ENCODE measurements at places on chromosomes 6 and 20.

DNA sequence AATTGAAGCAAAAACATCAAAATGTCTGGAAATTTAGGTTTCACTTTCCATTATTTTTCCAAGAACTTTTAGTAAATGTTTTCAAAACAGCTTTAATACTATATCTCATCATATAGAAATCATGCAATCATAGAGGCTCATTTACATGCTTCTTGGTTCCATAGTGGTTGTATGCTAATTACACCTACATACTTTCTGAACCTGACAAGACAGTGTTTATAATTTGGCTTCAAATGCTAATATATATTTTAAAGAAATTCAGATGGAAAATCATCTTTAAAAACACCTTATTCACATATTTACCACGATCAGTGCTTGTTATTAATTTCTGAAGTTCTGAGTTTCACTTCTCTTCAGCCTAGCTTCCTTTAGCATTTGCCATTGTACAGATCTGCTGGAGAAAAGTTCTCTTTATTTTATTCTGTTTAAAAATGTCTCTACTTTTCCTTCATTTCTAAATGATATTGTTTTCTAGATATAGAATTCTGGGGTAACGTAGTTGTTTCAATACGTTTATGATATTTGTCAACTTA lies 89.9 kb downstream of the PLCB1 start:
- no peak for DNase-seq

GRCh38 chr6:117564681-117565080 lies 37.6 kb downstream of the GOPC start:
- DNase-seq: no peak

DNA sequence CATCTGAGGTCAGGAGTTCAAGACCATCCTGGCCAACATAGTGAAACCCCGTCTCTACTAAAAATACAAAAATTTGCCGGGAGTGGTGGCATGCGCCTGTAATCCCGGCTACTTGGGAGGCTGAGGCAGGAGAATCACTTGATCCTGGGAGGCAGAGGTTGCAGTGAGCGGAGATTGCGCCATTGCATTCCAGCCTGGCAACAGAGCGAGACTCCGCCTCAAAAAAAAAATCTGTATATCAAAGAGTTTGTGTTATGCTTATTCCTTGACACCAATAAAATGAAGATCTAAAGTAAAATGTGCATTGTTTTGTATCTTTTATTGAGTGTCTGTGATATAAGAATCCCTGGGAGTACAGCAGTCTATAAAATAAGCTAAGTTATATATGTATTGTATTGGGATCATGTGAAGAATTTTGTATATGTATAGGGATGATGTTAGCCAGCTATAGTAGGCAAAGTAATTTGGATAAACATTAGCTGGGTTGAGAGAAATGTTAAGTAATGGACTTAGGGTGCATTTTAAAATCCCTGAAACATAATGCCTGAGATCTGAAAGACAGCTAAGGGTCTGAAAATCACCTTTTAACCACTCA lies 10.9 kb downstream of the TBP start:
- DNase-seq: no peak

- DNase-seq: peak; percentile 76
Observed at GRCh38 chr6:134111062-134111677, 58.7 kb upstream of the SLC2A12 start.

DNA sequence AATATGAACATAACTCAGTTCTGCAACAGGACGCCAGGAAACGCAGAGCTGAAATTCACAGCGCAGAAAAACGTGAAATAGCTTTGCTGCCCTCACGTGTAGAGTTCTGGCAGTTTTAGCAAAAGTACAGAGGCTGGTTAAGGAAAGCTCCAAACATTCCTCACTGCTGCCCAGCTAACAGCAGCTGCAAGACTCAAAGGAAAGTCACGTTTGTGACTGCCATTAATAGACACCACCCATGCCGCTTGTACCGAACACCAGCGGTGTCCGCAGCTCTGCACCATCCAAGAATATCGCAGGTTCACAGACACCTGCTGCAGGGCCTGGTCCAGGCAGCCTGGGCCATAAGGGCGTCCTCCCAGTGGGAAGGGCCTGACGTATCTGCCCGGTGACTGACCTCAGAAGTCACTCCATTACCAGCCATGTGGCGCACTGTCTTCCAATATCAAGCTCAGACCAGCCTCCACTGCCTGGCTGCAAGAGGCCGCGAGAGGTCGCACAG lies 61.4 kb downstream of the WDR27 start:
- peak; percentile 75 for DNase-seq

DNA sequence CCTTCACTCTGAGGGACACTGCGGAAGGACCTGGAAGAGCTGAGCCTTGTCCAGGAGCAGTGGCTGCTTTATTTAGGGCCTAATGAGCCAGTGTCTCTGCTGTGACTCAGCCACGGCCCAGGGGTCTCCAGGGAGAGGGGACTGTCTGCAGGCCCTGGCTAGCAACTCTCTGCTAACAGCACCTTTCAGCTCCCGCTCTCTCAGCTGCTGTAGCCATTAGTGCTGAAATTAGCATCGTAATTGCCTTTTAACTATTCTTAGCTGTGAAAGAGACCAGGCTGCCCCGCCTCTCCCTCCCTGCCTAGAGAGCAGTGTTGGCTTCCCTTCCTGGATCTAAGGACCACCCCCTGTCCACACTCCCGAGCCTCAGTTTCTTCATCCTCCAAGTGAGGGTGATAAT lies 53.1 kb upstream of the SLC32A1 start:
- no peak for DNase-seq

DNA sequence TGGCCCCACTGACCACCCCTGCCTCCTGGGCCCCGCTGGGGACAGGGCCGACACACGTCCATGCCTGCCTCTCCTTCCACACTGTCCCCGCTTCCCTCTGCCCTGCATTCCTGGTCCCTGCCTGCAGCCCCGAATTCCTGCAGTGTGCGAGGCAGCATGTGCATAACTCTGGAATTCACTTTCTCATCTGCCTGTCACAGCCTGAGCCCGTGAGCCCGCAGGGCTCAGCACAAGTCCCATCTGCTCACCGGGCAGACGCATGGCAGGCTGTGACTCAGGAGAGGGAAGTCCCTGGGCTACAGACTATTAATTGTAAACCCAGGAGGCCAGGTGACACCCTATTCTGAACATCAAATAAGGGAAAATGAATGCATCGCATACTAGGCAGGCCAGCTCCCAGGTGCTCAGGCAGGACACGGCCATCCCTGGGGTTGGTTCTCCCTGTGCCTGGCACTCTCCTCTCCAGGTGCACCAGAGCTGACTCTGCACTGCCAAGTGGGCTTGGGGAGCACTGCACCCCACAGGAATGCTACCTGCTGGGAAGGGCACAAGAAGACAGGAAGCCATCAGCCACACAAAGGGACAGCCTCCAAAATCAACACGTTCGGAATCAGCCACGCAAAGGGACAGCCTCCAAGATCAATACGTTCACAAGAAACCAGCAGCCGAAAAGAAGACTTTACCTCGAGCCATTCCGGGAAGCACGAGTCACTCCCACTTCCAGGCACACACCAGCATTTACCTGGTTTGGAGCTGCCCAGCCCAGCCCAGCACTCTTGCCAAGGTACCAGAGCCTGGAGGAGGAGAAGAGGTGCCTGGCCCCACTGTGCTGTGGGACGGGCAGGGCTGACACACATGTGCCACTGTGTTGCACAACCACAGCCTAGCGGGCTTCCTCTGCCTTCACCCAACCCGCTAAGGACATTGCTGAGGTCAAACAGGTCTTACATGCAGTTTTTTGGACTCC lies 65.9 kb downstream of the DLL1 start:
- DNase-seq: no peak

- no peak for DNase-seq
Observed at GRCh38 chr6:88919032-88919431, 44.4 kb downstream of the RNGTT start.

GRCh38 chr6:148927586-148927985 lies 180.8 kb downstream of the UST start:
- DNase-seq: no peak

DNA sequence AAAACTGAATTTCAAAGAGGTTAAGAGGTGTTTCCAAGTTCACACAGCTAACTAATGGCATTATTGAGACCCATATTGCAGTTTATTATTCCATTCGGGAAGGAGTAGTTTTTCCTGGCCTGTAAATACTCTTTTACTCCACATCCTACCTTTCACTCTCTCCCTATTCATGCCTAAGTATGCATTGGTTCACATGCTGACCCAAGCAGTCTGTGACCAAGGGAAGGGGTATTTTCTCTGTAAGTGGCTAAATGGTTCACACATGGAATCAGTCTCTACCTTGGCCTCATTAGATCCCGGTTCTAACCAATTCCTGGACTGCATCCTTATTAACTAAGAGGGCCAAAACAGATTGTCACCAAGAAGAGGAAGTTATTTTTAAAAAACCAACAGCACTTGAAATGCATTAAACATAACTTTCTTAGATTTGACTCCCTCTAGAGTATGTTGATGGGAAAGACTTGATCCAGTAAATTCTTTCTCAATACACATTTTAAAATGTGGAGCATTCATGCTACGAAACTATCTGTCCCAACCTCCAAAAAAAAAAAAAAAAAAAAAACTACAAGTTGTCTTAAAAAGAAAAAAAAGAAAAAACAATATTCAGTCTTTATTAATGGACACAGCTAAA lies 17.8 kb upstream of the RSPO3 start:
- DNase-seq: peak; percentile 41

- DNase-seq: no peak
Observed at GRCh38 chr6:105835373-105835772, 250.8 kb upstream of the PRDM1 start.

DNA sequence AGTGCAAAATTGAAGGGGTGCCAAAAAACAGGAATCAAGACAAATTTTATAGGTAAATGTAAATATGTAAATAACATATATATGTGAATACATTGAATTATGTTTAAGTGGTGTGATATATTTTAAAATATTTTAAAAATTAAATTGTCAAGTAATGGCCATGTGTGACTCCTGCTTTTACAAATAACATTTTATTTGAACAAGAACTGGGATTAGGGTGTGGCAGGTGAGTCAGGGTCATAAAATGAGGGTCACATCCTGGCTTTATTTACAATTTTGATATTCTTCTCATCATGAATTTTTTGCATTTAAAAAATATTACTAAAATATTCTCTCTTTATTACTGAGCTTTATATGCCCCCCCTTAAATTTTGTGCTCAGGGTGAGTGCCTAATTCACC lies 601.1 kb upstream of the MAN1A1 start:
- no peak for DNase-seq

DNA sequence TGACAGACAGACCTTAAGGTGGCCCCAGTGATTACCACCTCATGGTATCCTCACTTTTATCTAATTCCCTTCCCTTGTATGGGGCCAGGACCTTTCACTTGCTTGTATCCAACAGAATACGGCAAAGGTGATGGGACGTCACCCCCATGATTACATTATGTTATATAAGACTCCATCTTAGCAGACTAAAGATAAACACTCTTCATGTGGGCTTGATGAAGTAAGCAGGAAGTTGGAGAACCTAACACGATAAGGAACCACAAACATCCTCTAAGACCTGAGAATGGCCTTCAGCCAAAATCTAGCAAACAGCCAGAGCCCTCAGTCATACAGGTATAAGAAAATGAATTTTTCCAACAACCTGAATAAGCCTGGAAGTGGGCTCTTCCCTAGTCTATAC lies 8.0 kb downstream of the SLC17A3 start:
- DNase-seq: no peak

DNA sequence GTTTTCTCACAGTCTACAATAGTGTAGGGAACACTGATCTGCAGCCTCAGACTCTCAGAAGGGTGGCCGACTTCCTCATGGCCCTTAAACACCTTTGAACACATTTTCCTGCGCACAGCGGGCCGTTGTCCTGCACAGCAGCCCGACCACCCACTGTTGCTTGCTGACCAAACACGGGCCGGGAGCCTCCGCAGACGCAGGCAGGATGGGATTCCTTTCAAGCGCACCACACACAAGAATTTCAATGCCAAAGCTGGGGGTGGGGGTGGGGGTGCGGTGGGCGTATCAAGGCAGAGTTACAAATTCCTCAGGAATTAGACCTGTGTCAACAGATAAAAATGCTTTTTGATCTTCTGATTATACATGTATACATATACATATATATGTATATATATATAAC lies 74.5 kb downstream of the HUS1B start:
- DNase-seq: no peak

- no peak for DNase-seq
Observed at GRCh38 chr6:100906325-100906724, 25.2 kb upstream of the ASCC3 start.

GRCh38 chr20:46375771-46376170 lies 30.6 kb downstream of the ELMO2 start:
- DNase-seq: peak; percentile 48

GRCh38 chr20:15364781-15365180 lies 1027.4 kb upstream of the FLRT3 start:
- no peak for DNase-seq

DNA sequence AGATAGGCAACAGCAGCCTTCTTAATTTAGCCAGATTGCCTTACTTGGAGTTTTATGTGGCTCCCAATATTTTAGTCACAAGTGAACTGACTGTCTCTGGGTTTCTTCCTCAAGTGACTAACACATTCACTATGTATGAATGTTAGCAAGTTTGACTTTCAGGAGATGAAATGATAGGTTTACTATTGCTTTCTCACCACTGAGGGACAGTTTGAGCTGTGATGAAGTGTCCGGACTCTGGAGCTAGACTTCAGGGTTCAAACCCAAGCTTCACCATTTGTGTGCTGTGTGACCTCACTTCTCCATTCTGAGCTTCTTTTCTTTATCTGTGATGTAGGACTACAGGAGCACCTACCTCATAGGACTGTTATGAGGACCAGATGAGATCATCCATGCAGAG lies 8.2 kb downstream of the DHX35 start:
- peak; percentile 68 for DNase-seq

GRCh38 chr6:6886886-6887285 lies 220.9 kb upstream of the RREB1 start:
- no peak for DNase-seq

GRCh38 chr6:81054036-81054435 lies 698.4 kb downstream of the TENT5A start:
- DNase-seq: peak; percentile 5

GRCh38 chr20:15302075-15302474 lies 964.7 kb upstream of the FLRT3 start:
- no peak for DNase-seq

- DNase-seq: no peak
Observed at GRCh38 chr6:134732763-134733162, 217.1 kb downstream of the ALDH8A1 start.

- no peak for DNase-seq
Observed at GRCh38 chr6:98014442-98015201, 731.6 kb upstream of the MMS22L start.

- no peak for DNase-seq
Observed at GRCh38 chr6:56104591-56104990, 142.8 kb downstream of the COL21A1 start.

DNA sequence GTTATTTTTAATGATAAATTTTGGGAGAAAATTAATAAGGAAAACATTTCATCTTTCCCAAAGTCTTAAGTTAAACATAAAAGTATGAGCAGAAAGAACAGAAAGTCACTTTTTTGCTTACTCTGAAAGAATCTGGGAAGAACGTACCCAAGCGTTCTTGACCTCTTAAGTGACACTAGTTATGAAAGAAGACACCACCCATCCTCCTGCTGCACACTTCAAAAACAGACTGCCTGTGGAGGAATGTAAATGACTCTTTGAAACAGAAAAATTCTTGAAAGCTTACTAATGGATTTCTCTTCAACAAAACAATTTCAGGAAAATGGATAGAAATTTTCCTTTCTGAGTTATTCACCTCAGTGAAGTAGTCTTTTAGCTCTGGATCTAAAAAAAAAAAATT lies 227.7 kb downstream of the MEI4 start:
- DNase-seq: peak; percentile 7

- DNase-seq: no peak
Observed at GRCh38 chr6:184161-184700, 108.1 kb upstream of the DUSP22 start.

- DNase-seq: peak; percentile 52
Observed at GRCh38 chr6:37860226-37860839, 40.8 kb downstream of the ZFAND3 start.

- DNase-seq: no peak
Observed at GRCh38 chr6:158113802-158114201, 54.3 kb downstream of the SERAC1 start.
